Stimulated activated CD4-positive, alpha-beta T cell treated with anti-CD3 and anti-CD28 coated beads, Interleukin-1b, Interleukin-23, amount 100 ng/mL, for 1 hour (primary cell): ENCODE measurements at places on chromosomes 1 and 21.

GRCh38 chr1:199057322-199057721, 418.5 kb downstream of the PTPRC start:
- no peak for DNase-seq

DNA sequence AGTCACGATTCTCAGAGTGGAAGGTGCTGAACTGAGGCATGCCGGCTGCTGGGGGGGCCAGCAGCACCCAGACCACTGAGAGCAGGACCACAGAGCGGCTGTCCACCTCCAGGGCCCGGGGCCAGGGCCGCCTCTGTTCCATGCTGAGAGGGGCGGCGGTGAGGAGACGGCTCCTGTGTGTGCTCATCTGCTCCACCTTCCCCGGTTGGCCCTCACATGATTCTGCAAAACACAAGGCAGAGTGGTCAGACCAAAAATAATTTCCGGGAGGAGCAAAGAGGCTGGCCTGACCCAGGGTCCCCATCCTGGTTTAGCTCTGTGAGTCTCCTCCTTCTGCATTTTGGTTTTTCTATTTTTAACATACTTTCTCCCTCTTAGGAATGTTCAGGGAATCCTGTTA, 26.4 kb downstream of the PLXNA2 start:
- DNase-seq, result no peak

GRCh38 chr1:5901150-5901549, 91.1 kb downstream of the NPHP4 start:
- no peak for DNase-seq

GRCh38 chr21:45132841-45133573, 58.6 kb downstream of the ADARB1 start:
- no peak for DNase-seq

DNA sequence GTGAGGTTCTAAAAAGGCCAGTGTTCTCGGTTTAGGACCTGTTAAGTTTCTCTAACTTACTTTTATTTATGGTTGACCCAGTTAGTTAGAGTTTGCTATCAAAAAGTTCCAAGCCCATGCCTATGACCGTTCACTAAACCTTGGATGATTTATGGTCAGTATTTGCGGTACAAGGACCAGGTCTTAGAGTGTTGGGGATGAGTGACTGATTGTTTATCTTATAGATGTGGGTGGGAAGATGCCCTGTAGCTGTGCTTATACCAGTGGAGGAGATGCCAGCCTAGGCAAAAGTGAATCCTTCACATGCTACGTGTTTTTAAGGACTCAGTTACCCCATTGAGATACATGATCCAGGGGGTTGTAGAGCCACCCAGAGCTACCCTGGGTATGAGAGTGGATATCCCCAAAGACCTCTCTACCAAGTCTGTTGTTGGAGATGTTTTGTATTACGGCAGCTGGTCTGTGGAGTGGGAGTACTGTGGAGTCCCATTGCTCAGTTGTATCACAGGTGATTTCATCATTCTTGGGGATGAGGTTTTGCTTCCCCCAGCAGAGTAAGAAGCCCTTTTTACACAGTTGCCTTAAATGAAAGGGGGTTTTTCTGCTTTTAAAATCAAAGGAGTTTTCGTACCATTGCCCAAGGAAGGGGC, 2.1 kb downstream of the SLC22A15 start:
- no peak for DNase-seq

DNA sequence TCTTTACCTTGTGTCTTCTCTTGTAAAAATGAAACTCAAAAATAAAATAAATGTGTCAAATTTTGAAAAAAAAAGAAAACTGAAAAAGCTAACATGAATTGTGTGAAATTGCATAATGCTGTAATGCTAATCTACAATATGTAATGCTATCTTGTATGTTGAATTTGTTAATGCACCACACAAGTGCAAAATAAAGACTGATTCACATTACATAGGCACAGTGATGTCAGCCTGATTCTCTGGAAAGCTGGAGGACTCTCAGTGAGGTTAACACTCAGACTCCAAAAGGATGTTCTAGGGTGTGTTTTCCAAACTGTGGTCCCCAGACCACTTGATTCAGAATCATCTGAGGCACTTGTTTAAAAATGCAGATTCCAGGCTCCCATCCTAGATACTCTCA, 25.6 kb downstream of the SYT11 start:
- no peak for DNase-seq
